ENCODE measurements at places on chromosomes 16 and 17. TPM values are rescaled to one million over a fixed set of nuclear protein-coding genes. Genes with fewer than 3 reads are reported as not detected.
A peak's percentile ranks its signal among the peaks of the same experiment; 100 is the strongest.

- no peak for DNase-seq
These were observed 18.2 kb downstream of the WFDC1 start for GRCh38 chr16:84312783-84313382.

The AXIN2 gene
- total RNA-seq = 2.1 TPM

GRCh38 chr16:21598701-21599121 is 666 bp upstream of the METTL9 start:
- no peak for DNase-seq

GRCh38 chr16:89863741-89864526 is 9.5 kb upstream of the TCF25 start:
- DNase-seq = no peak

The GCGR gene
- not detected for total RNA-seq

The CSH2 gene
- total RNA-seq = not detected

- no peak for DNase-seq
These were observed 856 bp upstream of the CXCL16 start for GRCh38 chr17:4740584-4740983.

The MLX gene
- total RNA-seq = 34.6 TPM

- peak; percentile 63 for DNase-seq
These were observed 8.7 kb upstream of the KAT7 start for GRCh38 chr17:49779739-49780231.

DNA sequence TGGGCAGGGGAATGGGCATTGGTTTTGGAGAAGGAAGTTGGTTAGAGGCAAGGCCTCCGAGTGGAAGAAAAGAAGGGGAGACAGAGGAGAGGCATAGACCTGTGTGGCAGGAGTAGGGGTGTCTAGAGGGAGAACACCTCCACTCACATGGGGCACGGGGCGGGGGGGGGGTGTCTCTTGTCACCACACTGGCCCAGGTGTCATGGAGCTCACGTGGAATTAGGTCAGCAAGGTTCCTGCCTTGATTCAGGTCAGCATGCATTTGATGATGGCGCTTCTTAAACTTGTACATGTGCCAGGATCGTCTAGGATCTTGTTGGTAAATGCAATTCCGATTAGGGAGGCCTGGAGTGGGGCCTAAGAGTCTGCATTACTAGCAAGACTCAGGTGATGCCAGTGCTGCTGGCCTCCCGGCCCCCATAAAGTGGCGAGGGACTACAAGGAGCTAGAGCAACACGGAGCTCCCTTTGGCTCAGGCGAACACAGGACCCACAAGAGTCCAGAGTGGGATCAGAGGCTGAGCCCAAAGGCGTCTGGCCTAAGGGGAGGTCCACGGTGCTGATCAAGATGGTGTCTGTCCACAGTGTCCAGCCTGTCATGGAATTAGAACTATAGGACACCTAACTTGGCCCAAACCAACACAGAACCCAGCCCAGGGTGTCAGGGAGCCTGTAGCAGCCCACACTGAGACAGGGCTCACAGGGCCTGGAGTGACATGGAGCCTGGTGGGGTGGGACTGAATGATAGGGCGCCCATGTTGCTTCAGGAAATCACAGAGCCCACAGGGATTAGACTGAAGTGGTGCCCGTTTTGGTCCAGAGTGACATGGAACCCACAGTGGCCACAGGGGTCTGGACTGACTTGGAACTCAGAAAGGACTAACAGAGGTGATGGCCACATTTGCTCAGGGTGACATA is 16.7 kb downstream of the EPOP start:
- no peak for DNase-seq

DNA sequence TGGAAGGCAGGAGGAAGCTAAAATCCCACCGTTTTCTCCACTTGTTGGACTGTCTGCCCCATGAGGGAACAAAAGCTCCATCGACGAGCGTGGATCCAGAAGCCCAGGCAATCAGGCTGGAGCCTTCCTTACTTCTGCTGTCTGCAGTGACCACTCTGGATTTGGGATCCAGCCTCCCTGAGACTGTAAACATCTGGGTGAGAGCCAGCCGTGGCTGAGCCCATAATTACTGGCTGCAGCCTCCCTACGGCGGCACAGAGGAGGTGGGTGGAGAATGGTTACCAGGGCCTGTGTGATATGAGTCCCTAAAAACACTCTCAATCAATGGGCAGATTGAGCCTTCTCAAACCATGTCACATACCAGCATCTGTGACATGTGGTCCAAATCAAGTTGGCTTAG is 158.2 kb downstream of the FOXL1 start:
- no peak for DNase-seq

DNA sequence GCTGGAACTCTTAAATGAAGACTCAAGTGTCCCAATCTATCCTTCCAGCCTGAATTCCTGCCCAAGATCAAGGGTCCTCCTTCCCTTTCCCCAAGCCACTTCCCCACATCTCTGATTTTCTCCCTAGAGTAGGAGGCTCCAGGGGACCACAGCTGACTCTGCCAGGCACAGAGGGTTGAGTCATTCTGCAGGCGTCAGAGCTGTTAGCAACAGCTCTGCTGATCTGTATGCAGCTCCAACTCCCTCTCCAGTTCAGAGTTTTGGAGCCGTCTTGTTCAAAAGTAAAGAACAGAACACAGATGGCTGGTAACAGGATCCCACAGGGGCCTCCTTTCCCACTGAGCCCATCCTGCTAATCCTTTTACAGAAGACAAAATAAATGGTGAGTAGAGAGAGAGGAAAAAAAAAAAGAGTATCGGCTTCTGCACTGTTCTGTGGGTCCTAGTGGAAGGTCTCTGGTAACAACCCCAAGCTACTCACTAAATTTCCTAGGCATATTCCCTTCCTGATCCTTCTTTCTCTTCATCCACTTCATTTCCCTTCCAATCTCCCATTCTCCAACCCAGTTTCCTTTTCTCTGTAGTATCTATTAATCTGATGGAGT is 13.4 kb upstream of the TAOK1 start:
- no peak for DNase-seq

The MT4 gene
- not detected for total RNA-seq
